Left renal cortex interstitium (tissue), 4 donors: ENCODE measurements at places on chromosomes 3 and 15.

DNA sequence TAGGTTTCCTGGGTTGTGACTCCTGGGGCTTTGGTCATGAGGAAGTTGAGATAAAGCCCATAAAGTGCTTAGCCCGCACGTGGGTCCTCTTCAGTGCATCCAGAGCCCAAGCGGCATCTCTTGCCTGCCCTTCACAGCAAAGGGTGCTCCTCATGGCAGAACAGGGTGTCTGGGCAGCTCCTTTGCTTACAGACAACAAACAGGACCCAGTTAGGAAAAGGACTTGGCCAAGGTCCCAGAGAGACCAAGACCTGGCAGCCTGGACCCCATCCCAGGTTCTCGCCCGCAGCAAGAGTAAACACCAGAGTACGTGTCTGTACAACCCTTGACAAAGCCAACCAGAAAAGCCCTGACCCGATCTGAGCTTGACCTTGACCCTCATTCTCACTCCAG lies 27.0 kb downstream of the ALS2CL start:
- DNase-seq, result no peak

DNA sequence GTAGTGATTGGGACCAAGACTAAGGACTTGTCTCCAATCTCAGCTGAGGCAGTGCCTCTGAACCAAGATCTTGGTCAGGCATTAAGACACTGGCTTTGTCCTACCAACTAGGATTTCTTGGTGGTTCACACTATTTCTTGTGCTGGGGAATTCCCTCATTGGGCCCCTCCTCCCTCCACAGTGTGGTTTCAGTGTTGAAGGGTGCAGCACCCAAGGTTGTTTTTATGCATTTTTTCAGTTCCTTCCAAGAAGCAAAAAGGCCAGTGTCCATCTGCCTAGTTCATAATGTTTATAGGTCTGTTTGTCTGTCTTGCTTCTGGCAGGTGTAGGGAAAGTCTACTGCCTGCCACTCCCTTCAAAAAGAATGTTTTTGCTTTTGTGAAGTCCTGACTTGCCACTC lies 10.6 kb upstream of the ITPKA start:
- no peak for DNase-seq

- no peak for DNase-seq
Observed at GRCh38 chr3:167913219-167913835, 177.8 kb downstream of the SERPINI1 start.

DNA sequence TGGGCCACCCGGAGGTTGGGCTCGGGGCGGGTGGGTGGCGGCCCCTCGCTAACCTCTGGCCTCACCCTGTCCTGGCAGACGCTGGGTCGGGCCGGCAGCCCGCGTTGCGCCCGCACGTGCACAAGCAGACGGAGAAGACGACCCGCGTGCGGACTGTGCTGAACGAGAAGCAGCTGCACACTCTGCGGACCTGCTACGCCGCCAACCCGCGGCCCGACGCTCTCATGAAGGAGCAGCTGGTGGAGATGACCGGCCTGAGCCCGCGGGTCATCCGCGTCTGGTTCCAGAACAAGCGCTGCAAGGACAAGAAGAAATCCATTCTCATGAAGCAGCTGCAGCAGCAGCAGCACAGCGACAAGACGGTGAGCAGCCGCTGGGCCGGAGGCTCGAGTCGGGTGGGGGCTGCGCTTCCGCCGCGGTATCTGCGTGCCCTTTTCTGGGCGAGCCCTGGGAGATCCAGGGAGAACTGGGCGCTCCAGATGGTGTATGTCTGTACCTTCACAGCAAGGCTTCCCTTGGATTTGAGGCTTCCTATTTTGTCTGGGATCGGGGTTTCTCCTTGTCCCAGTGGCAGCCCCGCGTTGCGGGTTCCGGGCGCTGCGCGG lies 3.7 kb downstream of the ISL2 start:
- no peak for DNase-seq

DNA sequence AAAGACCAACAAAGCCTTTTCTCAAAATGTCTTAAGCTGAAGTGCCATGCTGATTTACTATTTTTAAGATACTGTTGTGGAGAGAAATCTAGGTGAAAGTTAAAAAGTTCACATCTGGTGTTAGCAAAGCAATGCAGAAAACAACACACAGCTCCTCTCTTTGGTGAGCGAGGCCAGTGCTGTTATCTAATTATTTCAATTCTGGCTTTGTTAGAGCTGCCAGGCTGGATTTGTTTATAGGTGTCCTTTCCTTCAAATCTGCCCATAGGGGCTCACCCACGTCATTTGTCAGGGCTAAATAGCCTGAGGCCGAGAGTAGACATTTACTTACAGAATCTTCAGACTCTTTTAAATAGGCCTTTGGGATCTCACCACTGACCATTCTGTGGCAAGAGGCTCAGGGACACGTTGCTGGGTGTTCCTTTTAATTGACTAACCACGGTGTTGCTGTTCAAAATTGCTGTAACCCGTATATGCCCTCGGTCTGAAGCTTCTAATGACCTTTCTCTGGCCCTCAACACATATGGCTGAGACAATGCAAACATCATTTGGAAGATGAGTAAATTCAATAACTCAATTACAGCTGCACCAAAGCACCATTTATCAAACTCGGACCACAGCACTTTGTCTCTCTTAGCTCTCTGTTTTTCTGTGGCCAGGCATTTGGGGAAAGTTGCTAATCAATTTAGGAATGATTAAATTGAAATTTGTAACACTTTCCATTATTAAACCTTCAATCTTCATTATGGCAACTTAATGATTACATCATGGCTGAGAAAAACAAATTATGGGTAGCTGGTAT lies 152.6 kb downstream of the PDZRN3 start:
- no peak for DNase-seq

- no peak for DNase-seq
Observed at GRCh38 chr15:82767163-82767829, 38.6 kb downstream of the FSD2 start.

DNA sequence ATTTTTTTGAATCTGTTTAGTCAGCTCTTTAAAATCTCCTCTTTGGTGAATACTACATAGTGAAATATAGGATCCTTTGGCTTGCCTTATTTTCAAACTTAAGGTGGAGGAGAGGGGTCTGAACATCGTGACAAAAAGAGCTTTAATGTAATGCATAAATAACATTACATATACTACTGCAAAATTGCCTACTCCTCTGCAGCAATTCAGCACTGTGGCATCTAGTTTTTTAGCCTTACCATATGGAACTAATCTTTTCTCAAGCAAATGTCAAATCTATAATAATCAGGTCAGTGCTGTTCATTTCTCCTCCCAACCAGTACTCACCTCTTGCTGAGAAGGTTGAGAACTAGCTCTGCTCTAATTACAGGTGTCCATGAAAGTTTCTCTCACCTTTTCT lies 394.0 kb upstream of the CDIN1 start:
- no peak for DNase-seq

- DNase-seq, result no peak
Observed at GRCh38 chr3:162628531-162628930, 1131.9 kb downstream of the OTOL1 start.

GRCh38 chr3:51391566-51392354 lies 675 bp downstream of the RBM15B start:
- DNase-seq, result no peak

DNA sequence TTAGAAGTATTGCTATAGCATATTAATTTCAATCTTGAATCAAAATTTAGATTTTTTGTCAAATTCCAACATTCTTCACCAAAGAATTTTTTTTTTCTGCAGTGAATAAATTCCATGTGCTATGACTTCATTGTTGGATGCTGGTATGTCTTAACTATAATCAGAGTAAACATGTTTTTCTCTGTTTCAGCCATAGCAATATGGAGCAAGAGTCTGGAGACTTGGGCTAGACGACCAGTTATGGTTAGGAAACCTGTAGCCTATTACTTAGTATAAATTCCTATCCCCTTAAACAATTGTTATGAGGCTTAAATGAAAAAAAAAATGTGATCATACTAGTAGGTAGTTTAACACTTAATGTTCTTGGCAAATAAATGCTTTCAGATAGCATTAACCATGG lies 431.9 kb upstream of the FRG2C start:
- DNase-seq, result no peak

- DNase-seq, result no peak
Observed at GRCh38 chr3:30277494-30277893, 328.9 kb upstream of the TGFBR2 start.

- DNase-seq, result no peak
Observed at GRCh38 chr3:121942116-121942786, 48.0 kb downstream of the SLC15A2 start.

DNA sequence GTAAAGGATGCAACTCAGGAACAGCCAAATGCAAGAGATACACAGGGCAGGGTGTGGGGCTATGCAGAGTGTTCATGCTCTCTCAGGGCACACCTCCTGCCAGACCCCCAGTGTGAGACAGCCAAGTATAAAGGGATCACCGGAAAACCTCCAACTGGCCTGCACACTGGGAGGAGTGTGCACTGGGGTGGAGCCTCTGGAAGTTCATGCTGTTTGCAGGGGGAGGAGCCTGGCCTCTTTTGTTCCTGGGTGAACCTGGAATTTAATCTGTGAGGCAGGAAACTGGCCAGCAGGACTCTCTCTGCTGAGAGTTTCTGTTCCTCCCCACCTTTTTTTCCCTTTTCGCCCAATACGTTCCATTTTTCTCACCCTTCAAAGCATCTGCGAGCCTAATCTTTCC lies 204.1 kb downstream of the WNT5A start:
- no peak for DNase-seq

DNA sequence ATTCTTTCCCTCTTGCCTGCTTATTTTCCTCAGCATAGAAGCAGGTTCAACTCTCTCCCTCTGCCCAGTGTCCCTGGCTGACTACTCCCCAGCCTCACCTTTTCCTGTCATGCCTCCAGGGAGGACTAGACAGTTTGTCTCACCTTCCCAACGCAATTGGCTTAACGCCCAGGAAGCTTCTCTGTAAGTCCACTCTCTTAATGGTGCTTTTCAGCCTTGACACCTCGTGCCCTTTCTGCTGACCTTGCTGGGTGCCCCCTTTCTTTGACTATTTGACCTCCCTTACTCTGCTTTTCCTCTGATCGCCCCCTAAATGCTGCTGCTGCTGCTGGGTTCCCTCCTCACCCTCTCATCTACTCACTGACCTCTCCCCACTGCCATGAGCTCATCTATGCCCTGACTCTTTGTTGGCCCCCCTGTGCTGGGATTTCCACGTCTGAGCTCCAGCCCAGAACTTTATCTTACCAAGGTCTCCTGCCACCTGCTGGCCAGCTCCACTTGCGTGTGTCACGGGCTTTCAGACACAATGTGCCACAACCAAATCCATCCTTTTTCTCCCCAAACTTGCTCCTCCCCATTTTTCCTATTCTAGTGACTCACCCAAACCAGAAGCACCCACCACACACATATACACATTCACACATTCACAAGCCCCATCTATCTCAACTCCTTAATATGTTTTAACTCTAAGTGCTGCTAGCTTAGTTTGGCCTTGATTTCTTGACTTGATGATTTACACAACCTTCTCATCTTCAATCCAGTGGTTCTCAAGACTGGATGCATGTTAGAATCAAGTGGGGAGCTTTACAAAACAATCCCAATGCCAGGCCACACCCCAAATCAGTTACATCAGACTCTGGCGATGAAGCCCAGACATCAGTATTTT lies 16.6 kb downstream of the EPB42 start:
- no peak for DNase-seq

DNA sequence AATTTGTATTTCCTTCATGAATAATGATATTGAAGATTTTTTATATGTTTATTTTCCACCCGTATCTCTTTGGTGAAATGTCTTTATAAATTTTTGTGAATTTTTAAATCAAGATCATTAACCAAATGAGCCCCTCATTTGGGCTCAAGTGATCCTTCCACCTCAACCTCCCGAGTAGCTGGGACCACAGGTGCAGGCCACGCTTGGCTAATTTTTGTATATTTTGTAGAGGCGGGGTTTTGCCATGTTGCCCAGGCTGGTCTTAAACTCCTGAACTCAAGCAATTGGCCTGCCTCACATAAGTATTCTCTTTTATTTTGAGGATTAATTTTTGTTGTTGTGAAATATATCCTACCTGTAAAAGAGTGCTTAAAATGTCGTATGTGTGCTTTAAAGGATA lies 4.9 kb downstream of the BBS4 start:
- DNase-seq, result no peak

DNA sequence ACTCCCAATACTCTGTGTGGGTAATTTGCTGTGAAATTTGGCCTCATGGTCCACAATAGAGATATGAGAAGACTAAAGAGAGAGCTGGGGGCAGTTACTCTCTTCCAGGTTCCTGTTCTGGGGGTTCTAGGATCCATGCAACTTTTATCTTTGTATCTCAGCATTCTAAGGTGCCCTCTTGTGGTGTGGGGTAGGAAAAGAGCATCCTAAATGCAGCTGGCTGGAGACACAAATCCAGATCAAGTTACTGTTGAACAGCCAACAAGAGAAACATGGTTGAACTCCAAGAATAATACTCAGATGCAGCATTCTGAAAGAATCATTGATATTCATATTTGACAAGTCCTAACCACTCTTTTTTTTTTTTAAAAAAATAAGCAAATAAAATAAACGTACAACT lies 238.2 kb downstream of the GREM1 start:
- no peak for DNase-seq

DNA sequence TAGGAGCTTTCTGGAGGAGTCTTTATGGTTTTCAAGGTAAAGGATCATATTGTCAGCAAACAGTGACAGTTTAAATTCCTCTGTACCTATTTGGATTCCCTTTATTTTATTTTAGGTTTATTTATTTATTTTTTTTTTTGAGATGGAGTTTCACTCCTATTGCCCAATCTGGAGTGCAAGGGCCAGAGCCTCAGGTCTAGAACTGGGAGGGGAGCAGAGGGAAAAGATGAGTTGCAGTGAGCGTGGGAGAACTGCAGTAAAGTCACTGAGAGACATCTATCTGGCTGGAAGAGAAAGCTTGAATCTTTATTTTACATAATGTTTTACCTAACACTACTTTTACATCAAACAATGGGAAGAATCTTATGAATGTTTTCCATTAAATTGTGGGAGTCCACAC lies 49.5 kb upstream of the GK5 start:
- DNase-seq, result no peak

- no peak for DNase-seq
Observed at GRCh38 chr3:156910022-156910421, 83.9 kb downstream of the LEKR1 start.

GRCh38 chr3:23996095-23996524 lies 51.0 kb downstream of the NR1D2 start:
- no peak for DNase-seq

DNA sequence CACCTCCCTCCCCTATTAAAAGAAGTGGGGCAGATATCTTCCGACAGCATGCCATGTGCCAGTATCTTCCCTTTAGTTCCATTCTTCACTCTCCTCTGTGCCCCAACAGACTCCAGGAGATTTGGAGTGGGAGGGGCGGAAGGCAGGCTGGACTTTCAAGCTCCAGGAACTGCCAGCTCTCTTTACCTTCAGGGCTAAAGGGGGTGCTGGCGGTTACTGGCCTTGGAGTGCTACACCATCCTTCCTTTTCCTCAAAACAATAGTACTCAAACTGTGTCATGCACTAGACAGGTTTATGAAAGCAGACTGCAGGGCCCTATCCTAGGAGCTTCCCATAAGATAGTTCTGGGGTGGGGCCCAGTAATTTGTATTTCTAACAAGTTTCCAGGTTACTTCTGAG lies 6.0 kb downstream of the LINS1 start:
- no peak for DNase-seq

- DNase-seq, result no peak
Observed at GRCh38 chr15:48647962-48648361, 2.5 kb upstream of the FBN1 start.
